Large intestine (tissue), 12 donors: ENCODE measurements at places on chromosomes 11 and 22. TPM values are rescaled to one million over a fixed set of nuclear protein-coding genes. Genes with fewer than 3 reads are reported as not detected.

Gene MIOX
- polyA plus RNA-seq: 0.60 TPM

- no peak for DNase-seq
Measured at GRCh38 chr11:109735128-109735527, 313.1 kb downstream of the C11orf87 start.

GRCh38 chr11:3840870-3841425 is at the start of gene RHOG:
Gene RHOG, minus strand, starts transcription at chr11:3840959. Its CDS starts 12,821 bp downstream, at chr11:3828138.
- DNase-seq: peak; percentile 60

- no peak for DNase-seq
Measured at GRCh38 chr11:45472716-45473317, 186.7 kb upstream of the SYT13 start.

DNA sequence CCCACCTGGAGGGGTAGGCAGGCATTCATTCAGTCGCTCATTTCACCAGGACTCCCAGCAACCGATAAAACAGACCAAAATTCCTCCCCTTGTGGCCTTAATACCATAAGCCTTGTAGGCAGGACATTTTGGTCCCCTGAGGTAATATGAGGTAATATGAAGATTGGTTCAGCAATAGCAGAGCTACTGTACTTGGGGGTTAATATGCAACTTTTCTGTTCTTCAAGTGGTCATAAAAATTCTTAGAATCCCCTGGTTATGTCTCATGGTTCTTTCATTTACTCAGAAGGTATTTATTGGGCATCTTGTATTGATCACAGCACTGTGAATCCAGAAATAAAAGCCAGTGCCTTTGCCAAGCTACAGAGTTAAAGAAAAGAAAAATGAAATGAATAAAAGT is 29.8 kb downstream of the SHISA8 start:
- DNase-seq: no peak

Gene OR52H1
- polyA plus RNA-seq: not detected

DNA sequence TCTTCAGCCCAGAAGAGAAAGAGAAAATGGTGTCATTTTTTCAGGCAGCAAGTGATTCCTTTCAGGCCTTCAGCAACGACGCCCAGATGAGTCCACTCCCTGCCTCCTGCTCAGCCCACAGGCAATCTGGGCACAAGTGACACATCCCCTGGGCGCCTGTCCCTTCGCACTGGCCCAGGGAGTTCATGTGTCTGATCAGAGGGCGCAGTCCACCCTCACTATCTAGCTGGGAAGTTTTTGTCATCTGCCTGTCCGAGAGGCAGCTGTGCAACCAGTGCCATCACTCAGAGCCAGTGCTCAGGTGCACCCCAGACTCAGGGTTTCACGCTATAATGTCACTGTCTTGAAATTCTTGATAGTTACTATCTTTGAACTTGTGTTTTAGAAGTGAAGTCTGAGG is 1.4 kb upstream of the KCNQ1OT1 start:
- DNase-seq: peak; percentile 50

Gene POTEH
- not detected for polyA plus RNA-seq

Gene NCAPH2
- polyA plus RNA-seq: 31.2 TPM

Gene FZD4
- 7.2 TPM for polyA plus RNA-seq

- DNase-seq: no peak
Measured at GRCh38 chr11:14012846-14013245, 50.3 kb downstream of the SPON1 start.

DNA sequence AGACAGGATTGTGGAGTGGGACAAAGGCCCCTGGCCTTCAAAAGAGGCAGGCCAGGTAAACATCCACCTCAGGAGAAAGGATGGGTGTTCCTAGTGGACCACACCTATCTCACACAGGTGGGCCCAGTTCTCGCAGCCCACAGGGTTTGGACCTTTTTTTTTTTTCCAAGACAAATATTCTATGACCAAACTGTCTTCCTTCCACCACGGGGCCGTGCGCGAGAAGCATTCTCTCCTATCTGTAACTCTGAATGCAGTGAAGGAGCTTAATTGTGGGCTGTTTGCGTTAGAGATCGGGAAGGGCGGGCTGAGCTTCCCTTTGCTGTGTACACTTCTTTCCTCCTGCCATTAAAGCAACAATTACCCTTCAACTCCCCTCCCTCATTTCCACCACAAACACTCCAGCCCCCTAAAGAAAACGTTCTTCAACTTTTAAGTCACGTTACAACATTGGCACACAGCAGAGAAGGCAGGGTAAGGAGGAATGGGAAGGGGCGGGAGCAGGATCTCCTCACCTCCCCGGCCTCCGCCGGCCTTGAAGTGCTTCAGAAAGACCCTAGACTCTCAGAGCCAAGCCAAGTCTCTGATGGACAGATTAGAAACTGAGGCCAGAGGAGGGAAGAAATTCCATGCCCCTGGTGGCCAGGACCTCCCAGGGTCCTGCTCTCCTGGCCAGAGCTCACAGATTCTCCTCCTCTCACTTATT is 238.4 kb downstream of the BUD13 start:
- DNase-seq: no peak

DNA sequence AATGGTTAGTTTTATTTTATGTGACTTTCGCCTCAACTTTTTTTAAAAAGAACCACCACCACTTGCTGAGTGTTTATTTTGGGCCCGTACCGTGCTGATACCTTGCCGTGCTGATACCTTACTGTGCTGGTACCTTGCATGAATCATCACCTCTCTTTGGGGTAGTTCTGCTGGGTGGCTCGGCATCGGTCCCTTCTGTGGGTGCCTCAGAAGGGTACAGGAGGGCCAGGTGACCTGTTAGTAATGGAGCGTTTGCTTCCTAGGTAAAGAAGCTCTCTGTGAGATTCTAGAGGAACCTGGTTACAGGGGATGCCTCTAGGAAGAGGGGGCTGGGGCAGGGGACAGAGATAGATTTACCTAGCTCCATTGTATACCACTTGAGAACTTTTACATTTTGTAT is 17.1 kb downstream of the TOM1 start:
- DNase-seq: no peak

DNA sequence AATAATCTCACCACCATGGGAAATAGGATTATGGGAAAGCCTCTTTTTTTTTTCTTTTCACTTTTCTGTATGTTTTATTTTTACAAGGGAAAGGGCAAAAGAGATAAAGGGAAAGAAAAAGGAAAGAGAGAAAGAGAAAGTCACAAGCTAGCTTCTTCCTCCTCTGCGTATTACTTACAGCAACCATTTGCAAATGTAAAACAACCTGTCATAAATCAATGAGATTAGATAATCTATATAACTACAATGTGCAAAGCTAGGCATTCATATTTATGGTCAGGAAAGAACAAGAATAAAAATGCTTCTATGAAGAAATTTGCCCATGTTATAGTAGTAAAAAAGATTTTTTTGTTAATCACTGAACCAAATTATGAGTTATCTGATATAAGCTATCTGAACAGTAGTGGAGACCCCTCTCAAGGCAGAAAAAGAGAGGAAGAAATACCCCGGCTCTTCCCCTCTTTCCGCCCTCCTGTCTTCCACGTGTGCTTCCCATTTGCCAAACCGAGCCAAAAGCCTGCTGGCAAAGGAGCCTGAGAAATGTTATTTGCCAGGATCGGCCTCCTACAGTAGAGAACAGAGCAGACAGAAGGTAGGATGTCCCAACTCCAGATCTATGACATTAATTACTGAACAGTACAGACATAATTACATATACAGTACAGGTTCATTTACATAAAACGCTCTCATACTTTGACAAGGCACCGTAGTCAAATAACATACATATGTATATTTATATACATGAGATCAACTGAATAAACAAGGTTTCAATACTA is 50.2 kb downstream of the ARHGAP32 start:
- DNase-seq: peak; percentile 21

GRCh38 chr11:2104524-2105440 is 34.4 kb downstream of the IGF2 start:
- no peak for DNase-seq

Gene CCDC188
- polyA plus RNA-seq: 2.7 TPM

DNA sequence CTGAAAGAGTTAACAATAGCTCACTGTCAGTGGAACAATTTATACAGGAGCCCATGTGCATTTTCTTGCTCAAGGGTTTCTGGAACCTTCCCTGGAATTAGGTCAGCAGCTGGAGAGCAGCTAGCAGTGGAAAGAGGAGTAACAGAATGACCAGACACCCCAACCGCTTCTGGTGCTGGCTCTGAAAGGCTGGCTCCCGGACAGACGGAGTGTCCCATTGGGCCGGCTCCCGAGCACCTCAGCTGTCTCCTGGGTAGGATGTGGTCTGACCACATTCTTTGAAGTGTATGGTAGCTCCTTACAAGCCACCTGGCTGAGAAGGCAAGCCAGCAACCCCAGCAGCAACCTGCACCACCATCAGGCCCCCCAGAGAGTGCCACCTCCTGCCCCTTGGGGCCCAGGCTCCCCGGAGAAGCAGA is 44.7 kb downstream of the ABTB2 start:
- DNase-seq: no peak

DNA sequence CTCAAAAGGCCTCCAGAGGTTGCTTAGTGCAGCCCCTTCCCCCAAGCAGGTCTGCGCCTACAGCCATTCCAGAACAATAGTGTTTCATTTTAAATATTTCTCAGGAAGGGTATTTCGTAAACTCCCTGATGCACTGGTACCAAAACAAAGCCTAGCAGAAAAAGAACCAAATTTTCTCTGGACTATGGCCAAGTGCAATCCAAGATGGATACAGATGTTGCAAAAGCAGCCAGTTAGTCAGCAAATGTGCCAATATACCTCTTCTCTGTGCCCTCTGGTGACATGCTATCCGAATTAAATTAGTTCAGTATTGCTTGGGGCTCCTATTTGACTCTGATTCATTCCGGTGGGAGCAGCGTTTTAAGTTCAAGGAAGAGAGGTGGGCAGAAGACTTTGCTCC is 247.8 kb downstream of the NTM start:
- DNase-seq: no peak

GRCh38 chr11:33829430-33830141 is 55.3 kb upstream of the FBXO3 start:
- peak; percentile 35 for DNase-seq

DNA sequence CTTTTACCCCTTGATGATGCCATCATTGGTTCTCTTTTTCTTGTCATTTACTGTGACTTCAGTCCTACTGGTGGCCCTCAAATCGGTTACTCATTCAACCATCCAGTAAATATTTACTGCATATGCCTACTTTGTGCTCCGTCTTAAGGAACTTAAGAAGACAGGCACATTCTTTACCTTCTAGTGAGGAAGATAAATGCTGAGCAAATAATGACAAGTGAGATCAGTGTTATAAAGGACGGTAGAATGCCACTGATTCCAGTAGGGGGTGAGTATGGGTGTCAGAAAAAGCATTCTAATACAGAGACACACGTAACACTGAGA is 1.6 kb downstream of the ANKRD42 start:
- DNase-seq: no peak

- no peak for DNase-seq
Measured at GRCh38 chr11:72534371-72535193, 100.3 kb upstream of the CLPB start.

DNA sequence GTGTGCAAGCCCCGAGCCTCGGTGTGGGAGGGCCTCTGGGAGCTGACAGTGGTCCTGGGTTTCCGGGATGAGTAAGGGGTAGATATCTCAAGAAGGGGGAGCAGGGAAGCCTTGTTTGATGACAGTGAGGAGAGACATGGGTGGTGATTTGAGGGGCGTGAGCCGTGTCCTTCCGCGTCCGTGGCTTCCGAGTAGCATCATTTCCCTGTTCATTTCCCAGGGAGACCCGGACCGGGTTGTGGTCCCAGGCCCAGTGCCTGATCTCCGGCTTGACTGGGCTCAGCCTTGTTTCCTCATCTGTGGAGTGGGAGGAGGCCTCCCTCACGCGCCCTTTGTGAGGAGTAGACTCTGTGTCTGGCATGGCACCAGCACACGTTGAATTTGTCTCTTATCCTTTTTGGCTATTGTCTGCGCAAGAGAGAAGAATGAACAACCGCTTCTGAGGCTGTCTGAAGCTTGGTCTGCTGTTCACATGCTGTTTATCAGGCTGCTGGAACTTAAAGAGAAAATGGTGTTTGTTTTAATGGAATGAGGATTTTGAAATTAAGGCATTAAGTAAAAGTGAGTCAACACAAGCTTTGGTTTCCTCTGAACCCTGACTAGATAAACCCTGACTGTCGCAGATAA is 348.5 kb downstream of the TBC1D22A start:
- no peak for DNase-seq

- DNase-seq: no peak
Measured at GRCh38 chr11:12604557-12605153, 69.6 kb upstream of the TEAD1 start.

GRCh38 chr11:130388607-130389205 is 39.7 kb downstream of the ADAMTS8 start:
- no peak for DNase-seq

DNA sequence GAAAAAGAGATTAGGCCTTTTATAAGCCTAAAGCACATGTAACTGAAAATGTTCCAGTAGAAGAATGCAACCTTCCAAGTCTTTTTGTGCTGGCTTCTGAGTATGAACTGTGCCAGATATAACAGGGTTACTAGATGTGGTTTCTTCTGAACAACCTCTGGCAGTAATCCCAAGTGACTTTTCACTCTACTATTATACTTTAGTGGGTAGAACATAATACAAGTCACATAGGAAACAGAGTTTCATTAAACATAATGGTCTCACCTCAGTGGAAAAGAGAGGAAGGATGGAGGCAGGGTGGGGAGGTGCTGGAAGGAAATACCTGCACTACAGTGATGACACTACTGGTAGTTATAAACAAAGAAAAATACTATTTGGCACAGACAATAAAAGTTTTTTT is 81.3 kb downstream of the PHF21A start:
- DNase-seq: no peak

Gene IRAG1
- 13.1 TPM for polyA plus RNA-seq

Gene FGF19
- polyA plus RNA-seq: 0.04 TPM

Gene SOX6
- polyA plus RNA-seq: 44.1 TPM

DNA sequence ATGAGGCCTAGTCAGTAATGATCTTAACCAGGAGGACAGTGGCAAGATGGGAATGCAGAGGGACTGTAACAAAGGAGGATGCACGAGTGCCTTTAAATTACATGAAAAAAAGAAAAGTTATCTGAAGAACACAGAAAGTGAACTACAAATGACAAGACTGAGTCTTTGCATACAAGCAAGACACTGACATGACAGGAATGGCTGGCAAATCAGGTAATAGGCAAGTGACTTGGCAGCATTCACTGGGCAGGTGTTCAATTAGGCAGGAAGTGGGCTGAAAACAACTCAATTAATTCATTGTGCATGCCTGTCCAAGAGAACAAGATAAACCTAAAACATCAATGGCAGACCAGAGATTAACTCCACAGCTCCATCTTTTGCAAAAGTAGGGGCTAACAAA is 24.0 kb downstream of the SMCO4 start:
- no peak for DNase-seq

Gene LMNTD2
- 4.6 TPM for polyA plus RNA-seq

Gene SLC17A6
- not detected for polyA plus RNA-seq

DNA sequence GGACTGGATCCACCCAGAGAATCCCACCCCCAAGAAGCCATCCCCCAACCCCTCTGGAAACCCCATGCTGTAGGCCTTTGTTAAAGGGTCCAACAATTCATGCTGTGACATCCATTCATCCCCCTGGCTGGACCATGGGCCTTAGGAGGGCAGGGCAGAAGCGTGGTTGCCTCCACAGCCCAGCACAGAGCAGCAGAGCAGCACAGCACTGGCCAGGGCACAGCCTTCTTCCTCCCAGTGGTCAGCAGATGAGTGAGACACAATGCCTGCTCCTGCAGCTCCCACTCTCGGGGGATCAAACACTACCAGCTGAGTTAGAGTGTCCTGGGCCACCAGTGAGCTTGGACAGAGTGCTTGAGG is 84.5 kb upstream of the LINC01488 start:
- no peak for DNase-seq

Gene CABP4
- polyA plus RNA-seq: 0.90 TPM

- DNase-seq: no peak
Measured at GRCh38 chr11:20771681-20772080, 102.3 kb downstream of the NELL1 start.

Gene ZP1
- 0.07 TPM for polyA plus RNA-seq

GRCh38 chr11:24872651-24873311 is 375.9 kb downstream of the LUZP2 start:
- DNase-seq: no peak
